ENCODE measurements at places on chromosomes 12 and 14.

DNA sequence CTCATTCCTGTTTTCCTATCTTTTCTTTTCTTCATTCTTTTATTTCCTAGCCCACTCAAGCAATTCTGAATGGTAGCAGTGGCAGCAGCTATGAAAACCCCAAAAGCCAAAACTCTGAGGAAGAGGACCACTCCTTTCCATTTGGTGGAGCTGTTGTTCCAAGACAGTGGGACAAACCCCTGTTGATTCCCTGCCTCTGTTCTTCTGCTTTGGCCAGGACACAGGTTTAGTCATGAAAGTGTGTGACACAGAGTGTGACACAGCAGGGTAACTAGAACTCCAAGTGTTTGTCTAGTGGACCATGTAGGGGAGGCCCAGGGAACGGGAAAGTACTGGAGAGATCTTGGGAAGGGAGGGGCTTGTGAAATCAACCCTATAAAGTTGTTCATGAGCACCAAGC, 71.1 kb downstream of the PTCSC3 start:
- no peak for DNase-seq

- DNase-seq = no peak
These were observed 229.3 kb upstream of the LHX5 start for GRCh38 chr12:113700943-113701342.

GRCh38 chr14:52031781-52032180, 37.1 kb downstream of the NID2 start:
- no peak for DNase-seq

GRCh38 chr14:91350483-91350812, 67.2 kb downstream of the CCDC88C start:
- no peak for DNase-seq

DNA sequence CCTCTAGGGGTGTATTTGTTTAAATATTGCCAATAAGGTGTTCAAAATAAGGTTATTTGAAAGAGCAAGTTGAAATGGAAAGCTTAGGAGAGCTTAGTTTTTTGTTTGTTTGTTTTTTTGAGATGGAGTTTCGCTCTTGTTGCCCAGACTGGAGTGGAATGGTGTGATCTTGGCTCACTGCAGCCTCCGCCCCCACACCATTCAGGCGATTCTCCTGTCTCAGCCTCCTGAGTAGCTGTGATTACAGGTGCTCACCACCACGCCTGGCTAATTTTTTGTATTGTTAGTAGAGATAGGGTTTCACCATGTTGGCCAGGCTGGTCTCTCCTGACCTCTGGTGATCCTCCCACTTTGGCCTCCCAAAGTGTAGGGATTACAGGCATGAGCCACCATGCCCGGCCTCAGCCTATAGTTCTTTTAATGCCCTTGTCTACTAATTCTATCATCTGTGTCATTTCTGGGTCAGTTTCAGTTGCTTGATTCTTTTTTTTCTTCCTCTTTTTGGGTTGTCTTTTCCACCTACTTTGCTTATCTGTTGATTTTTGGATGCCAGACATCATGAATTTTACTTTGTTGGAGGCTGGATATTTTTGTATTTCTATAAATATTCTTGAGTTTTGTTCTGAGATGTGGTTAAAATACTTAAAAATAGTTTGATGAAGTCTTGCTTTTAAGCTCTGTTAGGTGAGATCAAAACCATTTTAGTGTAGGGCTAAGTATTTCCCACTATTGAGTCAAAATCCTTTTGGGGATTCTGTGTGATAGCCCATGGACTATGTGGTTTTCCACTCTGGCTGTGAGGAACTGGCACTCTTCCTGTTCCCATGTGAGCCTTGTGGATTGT, 18.7 kb downstream of the RCOR1 start:
- no peak for DNase-seq

DNA sequence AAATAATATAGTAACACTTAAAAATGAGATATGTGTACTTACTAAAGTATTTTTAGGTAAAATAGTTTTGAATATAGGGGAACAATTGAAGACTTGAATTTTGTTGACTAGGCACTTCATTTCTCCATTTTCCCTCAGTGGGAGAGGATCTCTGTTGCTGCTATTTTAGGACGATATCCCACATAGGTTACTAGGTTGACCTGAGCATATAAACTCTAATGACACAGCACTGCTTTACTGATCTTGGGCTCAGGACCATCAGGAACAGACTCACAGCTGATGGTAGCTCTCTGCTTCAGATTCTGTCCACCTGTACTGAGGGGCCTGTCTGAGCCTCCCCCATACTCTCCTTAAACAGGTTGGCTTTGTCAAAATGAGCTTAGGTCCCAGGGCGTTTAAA, 5.9 kb downstream of the NEDD1 start:
- DNase-seq = no peak

- DNase-seq = no peak
These were observed 156.9 kb downstream of the CAND1 start for GRCh38 chr12:67426067-67426466.

GRCh38 chr12:6416596-6416995, 28.2 kb upstream of the CD27 start:
- no peak for DNase-seq

Measured in effector CD4-positive, alpha-beta T cell (primary cell).